ENCODE measurements at places on chromosomes 12 and 14. TPM values are rescaled to one million over a fixed set of nuclear protein-coding genes. Genes with fewer than 3 reads are reported as not detected.

The GAS2L3 gene
- total RNA-seq, result 55.1 TPM

The RFX4 gene
- not detected for total RNA-seq

The SERPINA5 gene
- 37.7 TPM for total RNA-seq

The HOXC11 gene
- not detected for total RNA-seq

The CD163L1 gene
- total RNA-seq, result 1.1 TPM

The ATN1 gene
- 250 TPM for total RNA-seq

- H3K4me3 ChIP-seq, result peak overlapping the region; percentile 27
- peaks cover 31% of the 10 kb centered on the region for H3K4me1 ChIP-seq
- no peak for DNase-seq
- no peaks in the 10 kb centered on the region for H3K27me3 ChIP-seq
Observed at GRCh38 chr14:91361233-91361811, 56.3 kb downstream of the CCDC88C start.

GRCh38 chr14:82387699-82388098, 854.0 kb upstream of the SEL1L start:
- no peak overlapping the region for H3K27ac ChIP-seq
- no peaks in the 10 kb centered on the region for H3K27me3 ChIP-seq
- no peak for DNase-seq
- H3K4me3 ChIP-seq, result no peak overlapping the region
- H3K36me3 ChIP-seq, result no peaks in the 10 kb centered on the region

DNA sequence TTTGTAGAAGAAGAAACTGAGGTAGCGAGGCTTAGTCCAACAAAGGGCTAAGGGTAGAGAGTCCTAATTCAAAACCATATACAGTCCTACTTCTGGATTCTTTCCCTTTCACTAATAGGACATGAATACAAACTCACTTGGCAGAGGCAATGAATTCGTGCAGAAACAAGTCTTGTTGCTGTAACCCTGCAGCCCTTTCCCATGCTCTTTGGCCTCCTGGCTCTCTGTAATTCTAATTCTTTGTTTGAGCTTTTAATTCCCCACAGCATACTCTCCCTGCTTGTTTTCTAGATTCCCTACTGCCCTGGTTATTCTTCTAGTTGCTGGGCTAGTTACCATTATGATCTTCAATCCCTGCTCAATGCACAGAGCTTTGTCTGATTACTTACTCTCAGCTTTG, 381.4 kb downstream of the ETNK1 start:
- H3K4me3 ChIP-seq, result no peak overlapping the region
- no peaks in the 10 kb centered on the region for H3K27me3 ChIP-seq
- H3K27ac ChIP-seq, result no peak overlapping the region
- H3K4me1 ChIP-seq, result no peaks in the 10 kb centered on the region
- H3K36me3 ChIP-seq, result no peaks in the 10 kb centered on the region

- H3K4me1 ChIP-seq, result peaks cover 4% of the 10 kb centered on the region
- H3K36me3 ChIP-seq, result no peaks in the 10 kb centered on the region
- no peak overlapping the region for H3K4me3 ChIP-seq
- H3K27me3 ChIP-seq, result peaks cover 1% of the 10 kb centered on the region
- H3K27ac ChIP-seq, result peak overlapping the region; percentile 2
- DNase-seq, result no peak
Observed at GRCh38 chr12:25276199-25276937, 25.6 kb upstream of the KRAS start.

DNA sequence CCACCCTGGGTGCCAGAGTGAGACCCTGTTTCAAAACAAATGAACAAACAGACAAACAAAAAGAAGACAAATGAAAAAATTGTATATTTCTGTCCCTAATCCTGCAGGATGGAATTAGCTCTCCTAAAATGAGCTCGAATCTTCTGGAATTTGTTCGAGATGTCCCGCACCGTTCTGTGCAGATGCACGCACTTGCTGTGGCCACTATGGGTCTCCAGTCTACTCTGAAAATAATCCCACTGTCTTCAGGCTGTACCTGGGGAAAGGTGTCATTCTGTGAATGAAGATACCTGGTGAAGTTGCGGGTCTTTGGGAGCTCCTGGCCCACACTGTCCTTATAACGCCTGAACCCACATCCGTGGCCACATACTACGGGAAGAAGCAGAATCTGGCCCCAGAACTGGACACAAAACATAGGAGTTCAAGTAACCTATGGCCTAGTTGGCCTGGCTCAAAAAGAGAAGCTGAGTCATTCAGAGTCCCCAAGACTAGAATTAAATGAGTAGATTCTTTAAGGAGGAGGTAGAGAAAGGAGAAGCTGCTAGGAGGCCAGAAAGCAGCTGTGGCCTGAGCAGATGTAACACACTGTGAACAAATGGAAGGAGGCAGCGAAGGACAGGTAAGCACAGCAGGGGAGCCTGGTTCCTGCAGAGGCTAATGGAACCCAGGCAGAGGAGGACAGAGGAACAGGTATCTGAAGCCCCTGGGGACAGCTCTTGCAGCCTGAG, 108.6 kb downstream of the FOXN3 start:
- no peak overlapping the region for H3K4me3 ChIP-seq

DNA sequence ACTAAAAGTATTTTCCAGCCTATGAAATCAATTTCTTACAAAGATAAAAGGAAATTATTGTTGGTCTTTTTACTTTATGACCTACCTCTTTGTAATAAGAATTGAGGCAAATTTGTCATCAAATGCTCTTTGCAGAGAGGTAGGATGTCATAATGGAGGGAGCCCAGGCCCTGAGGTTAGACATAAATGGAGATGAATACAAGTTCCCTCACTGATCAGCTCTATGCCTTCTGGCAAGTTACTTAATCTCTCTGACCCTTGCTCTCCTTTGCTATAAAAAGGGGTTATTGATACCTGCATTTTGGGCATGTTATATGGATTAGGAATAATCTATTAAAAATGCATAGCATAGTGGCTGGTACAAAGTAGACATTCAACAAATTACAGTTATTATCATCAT, 146.9 kb upstream of the KRR1 start:
- H3K36me3 ChIP-seq, result peaks cover 2% of the 10 kb centered on the region
- H3K27ac ChIP-seq, result no peak overlapping the region
- peaks cover 11% of the 10 kb centered on the region for H3K4me1 ChIP-seq
- DNase-seq, result no peak
- H3K4me3 ChIP-seq, result no peak overlapping the region
- H3K27me3 ChIP-seq, result no peaks in the 10 kb centered on the region

GRCh38 chr12:19484738-19485137, 45.4 kb downstream of the AEBP2 start:
- no peaks in the 10 kb centered on the region for H3K27me3 ChIP-seq
- H3K4me1 ChIP-seq, result peaks cover 11% of the 10 kb centered on the region
- DNase-seq, result no peak
- H3K36me3 ChIP-seq, result peaks cover 61% of the 10 kb centered on the region
- H3K4me3 ChIP-seq, result no peak overlapping the region

DNA sequence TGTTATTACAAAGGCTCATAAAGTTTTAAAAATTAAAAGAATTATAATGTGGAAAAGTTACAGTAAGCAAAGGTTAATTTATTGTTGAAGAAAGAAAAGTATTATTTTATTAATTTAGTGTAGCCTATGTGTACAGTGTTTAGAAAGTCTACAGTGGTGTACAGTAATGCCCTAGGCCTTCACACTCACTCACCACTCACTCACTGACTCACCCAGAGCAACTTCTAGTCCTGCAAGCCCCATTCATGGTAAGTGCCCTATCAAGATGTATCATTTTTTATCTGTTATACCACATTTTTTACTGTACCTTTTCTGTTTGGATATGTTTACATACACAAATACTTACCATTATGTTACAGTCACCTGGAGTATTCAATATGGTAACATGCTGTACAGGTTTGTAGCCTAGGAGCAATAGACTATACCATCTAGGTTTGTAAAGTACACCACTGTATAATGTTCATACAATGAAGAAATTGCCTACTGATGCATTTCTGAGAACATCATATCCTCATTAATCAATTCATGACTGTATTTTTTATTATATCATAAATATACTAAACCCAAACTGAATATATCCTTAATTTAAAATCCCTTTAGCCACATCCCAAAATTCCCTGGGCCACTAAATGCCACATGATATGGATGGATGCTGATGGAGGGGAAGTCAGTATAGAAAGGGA, 43.6 kb upstream of the NID2 start:
- H3K4me1 ChIP-seq, result no peaks in the 10 kb centered on the region
- H3K4me3 ChIP-seq, result no peak overlapping the region
- H3K27me3 ChIP-seq, result no peaks in the 10 kb centered on the region
- H3K36me3 ChIP-seq, result no peaks in the 10 kb centered on the region
- no peak overlapping the region for H3K27ac ChIP-seq
- DNase-seq, result no peak

- H3K4me3 ChIP-seq, result peak overlapping the region; percentile 69
- H3K27ac ChIP-seq, result no peak overlapping the region
- peaks cover 4% of the 10 kb centered on the region for H3K4me1 ChIP-seq
- H3K27me3 ChIP-seq, result peaks cover 70% of the 10 kb centered on the region
- peak; percentile 38 for DNase-seq
Observed at GRCh38 chr14:77124345-77125280, 17.0 kb downstream of the ZDHHC22 start.

GRCh38 chr12:82963956-82964355, 277.2 kb downstream of the TMTC2 start:
- no peaks in the 10 kb centered on the region for H3K36me3 ChIP-seq
- H3K27ac ChIP-seq, result no peak overlapping the region
- H3K4me1 ChIP-seq, result peaks cover 12% of the 10 kb centered on the region
- DNase-seq, result no peak
- no peak overlapping the region for H3K4me3 ChIP-seq

DNA sequence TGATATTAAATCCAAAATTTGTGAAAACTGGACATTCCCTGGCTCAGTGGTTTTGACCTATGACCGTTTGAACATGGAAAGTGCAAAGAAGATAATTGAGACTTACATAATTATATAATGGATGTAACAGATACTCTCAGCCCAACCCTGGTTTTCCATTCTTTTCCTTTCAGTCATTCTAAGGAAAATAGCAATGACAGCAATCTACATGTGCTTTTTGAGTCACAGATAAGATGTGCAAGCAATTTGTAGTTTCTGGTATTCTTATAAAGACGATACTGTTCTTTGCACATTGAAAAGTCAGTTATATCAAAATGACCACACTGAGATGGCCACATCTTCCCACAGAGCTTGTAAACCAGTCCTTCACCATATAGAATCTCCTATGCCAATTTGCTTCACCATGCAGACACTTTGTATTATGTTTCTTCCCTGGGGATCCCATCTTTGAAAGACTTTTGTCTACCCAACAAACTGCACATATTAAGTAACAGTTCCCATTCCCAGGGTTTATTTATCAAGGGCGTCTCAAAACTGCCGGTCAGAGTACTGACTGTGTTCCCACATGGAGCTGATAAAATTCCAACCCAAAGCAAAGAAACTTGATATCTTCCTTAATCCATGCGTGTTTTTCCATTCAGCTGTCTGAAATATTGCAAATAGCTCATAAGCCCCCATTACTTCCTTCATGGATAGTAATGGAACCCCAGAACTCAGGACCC, 34.8 kb downstream of the PLXNC1 start:
- peaks cover 5% of the 10 kb centered on the region for H3K36me3 ChIP-seq
- no peak overlapping the region for H3K4me3 ChIP-seq
- H3K4me1 ChIP-seq, result peaks cover 17% of the 10 kb centered on the region
- no peak for DNase-seq
- no peaks in the 10 kb centered on the region for H3K27me3 ChIP-seq
- peak overlapping the region; percentile 1 for H3K27ac ChIP-seq

- peak overlapping the region; percentile 29 for H3K27ac ChIP-seq
- no peaks in the 10 kb centered on the region for H3K36me3 ChIP-seq
- DNase-seq, result no peak
Observed at GRCh38 chr12:6182279-6182898, 17.8 kb upstream of the CD9 start.

- H3K4me3 ChIP-seq, result peak overlapping the region; percentile 94
- peaks cover 22% of the 10 kb centered on the region for H3K36me3 ChIP-seq
- peaks cover 21% of the 10 kb centered on the region for H3K4me1 ChIP-seq
- no peaks in the 10 kb centered on the region for H3K27me3 ChIP-seq
Observed at GRCh38 chr12:122523280-122523679, 3.5 kb downstream of the RSRC2 start.

Measured in progenitor cell of endocrine pancreas (in vitro differentiated cells).